Stimulated activated CD4-positive, alpha-beta T cell treated with anti-CD3 and anti-CD28 coated beads, Interleukin-1b, Interleukin-23, amount 100 ng/mL, for 24 hours (primary cell): ENCODE measurements at places on chromosomes 7 and 10.
A peak's percentile ranks its signal among the peaks of the same experiment; 100 is the strongest.

- no peak for DNase-seq
These were observed 26.1 kb downstream of the CALML3 start for GRCh38 chr10:5550621-5551530.

- DNase-seq: no peak
These were observed 1.5 kb downstream of the SEM1 start for GRCh38 chr7:96707901-96708774.

DNA sequence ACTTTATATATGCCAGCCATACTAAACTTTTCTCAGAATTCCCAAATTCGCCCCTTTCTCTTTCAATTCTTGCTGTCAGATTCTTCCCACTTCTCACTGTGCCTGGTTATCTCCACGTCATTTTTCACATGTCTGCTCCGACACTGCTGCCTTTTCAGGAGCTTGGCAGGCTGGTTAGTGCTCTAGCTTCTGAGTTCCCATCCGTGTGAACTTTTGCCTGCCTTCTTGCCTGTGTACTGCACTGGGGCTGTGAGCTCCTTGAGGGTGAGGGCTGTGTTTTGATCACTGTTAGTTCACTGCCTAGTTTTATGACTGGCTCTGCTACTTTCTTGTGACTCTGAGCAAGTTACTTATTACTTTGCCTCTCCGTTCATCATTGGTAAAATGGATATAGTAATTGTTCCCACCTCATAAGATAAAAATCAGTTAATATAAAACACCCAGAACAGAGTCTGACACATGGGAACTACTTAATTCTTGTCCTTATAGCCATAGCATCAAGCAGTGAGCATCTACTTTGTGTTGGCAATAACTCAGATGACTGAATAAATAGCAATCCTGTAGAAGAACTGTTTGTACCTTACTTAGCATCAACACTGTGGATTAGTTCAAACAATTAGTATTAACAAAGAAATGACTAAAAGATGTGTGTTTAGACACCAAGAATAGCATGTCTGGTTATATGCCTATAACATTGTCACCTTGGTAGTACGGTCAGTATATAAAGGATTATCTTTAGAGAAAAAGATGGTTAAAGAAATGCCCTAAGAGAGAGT is 5.5 kb downstream of the GSTO1 start:
- DNase-seq: no peak

DNA sequence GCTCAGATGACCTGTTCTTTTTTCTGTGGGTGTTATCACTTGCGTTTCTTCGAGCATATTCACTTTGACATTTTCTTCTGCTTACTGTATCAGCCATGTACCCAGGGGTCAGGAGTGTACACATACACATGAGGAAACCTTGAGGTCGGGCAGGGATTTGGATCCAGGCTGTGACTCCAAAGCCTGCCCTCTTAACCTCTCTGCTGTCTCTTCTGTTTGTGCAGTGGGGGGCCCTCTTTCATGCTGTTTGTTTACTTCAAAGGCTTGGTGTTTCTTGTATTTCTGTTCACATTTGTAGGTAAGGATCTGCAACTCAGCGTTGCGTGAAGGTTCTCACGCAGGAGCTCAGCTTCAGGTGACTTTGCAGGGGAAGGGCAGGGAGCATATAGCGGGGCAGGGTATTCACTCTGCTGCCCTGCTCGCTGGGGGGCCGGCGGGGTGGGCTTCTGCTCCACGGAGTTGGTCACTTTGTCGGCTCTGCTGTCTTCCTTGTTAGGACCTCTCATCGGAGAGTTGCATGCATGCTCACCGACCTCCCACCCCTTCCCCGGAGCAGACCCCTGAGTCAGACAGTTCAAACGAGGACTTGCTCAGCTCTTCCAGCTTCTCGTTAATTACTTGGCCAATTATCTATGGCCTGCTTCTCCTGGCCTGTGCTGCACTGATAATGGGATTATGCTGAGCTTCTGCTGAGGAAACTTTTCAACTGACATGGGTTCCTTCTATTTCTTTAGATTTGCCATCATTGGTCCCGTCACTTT is 77.5 kb downstream of the SDK1 start:
- DNase-seq: no peak

GRCh38 chr7:7214398-7215347 is 32.3 kb downstream of the C1GALT1 start:
- no peak for DNase-seq

GRCh38 chr10:30782537-30783461 is 153.2 kb upstream of the LYZL2 start:
- no peak for DNase-seq

DNA sequence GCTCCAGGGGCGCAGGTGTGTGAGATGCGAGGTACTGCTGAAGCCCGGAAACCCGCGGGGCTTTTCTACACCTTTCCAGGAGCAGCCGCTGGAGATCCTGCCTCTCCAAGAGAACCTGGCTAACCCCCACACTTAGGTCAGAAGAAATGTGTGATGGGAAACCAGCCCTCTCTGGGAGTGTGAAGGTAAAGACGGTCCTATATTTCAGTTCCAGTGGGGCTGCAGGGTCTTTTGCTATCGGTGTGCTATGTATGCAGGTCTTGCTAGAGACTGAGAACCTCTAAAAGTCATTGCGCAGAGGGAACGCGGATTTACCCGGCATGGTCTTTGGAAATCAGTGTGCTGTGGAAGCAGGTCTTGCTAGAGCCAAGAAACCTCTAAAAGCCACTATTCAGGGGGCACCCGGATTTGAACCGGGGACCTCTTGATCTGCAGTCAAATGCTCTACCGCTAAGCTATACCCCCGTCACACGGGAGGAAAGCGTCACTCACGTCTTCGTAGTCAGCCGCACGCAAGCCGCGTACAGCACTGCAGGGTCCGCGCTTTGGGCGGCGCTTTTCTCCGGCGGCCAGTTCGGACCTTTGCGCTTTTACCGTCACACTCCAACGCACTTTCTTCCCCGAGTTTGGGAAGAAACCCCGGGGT is 46.0 kb downstream of the ZNF777 start:
- peak; percentile 57 for DNase-seq

DNA sequence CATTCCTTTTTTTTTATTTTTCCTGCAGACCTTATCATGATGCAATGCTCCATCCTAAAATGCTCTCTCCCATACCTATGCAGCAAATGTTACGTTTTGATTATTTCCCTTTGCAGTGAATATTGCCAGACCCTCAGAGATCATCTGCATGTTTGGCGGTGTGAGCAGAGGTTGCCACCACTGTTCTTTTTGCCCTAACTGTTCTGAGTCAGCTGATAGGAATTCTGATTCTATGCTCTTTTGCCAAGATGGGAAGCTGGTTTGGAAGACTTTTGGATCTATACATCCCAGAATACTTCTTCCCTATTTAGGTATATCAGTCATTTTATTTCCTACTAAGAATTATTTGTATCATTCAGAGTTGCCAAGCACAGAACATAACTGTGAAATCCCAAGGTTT is 130.5 kb downstream of the KLF6 start:
- no peak for DNase-seq

DNA sequence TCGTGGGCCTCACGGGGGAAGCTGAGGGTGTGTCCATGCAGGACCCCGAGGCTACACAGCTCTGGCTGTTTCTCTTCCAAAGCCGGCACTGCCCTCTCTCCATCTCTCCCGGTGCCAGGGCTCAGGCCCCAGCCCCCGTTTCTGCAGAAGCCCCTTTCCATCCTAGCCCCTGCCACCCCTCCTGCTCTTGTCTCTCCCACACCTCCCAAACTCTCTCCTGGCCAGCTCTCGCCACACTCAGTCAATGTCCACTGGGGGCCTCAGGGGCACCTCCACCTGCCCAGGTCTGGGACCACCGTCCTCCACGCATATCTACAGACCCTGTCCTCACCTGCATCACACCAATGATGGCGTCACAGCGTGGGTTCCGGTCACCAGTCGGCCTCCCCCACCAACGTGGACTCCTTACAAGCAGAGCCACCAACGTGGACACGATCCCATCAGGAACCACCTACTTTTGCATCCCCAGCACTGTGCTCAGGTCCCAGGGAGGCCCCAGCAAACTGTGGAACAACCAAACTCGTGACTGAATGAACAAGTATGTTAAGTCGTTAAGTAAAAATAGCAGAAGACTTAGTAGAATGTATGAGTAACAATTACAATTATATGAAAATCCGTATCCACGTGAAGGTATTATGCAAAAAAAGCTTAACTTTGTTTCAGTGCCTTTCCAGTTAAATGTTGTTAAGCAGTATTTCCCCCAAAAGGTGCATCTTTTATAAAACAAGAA is 38.4 kb downstream of the DIP2C start:
- DNase-seq: no peak

DNA sequence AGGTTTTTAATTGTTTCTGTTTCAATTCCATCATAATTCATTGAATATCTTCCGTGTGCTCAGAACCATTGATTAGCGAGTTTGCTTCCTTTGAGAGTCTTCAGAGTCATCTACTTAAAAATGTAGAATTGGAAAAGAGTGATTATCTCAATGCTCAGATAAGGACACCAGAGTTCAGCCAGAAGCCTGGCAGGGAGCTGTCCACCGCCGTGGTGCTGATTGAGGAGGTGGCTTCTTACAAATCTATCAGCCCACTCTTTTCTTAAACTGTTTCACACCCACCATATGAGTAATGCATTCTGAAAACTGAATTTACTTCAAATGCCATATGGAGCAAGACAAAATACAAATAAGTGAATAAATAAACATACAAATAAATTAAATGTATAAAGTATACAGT is 79.3 kb downstream of the INSYN2A start:
- DNase-seq: peak; percentile 3

GRCh38 chr10:85916286-85916685 is 450.3 kb downstream of the GRID1 start:
- DNase-seq: no peak

DNA sequence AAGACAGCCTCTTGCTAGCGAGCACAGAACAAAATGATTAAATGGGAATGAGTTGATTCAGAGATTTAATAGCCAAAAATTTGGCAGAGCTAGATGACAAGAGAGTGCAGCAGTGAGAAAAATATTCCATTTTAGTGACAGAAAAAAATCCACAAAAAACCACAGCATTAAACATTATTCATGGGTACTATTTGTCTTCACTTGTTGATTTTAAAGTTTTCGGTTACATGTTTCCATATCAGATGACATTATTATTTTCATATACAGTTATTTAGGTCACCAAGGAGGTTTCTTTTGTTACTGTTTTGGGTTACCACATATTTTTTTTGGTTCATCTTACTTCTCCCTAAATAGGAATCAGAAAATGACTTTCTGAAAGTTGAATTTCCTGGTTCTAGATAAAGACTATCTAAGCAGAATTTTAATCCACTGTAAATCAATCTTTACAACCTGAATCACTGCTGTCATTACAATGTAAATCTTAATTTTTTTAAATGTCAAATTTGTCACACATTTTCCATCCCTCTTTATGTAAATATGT is 87.9 kb downstream of the SVIL start:
- no peak for DNase-seq

DNA sequence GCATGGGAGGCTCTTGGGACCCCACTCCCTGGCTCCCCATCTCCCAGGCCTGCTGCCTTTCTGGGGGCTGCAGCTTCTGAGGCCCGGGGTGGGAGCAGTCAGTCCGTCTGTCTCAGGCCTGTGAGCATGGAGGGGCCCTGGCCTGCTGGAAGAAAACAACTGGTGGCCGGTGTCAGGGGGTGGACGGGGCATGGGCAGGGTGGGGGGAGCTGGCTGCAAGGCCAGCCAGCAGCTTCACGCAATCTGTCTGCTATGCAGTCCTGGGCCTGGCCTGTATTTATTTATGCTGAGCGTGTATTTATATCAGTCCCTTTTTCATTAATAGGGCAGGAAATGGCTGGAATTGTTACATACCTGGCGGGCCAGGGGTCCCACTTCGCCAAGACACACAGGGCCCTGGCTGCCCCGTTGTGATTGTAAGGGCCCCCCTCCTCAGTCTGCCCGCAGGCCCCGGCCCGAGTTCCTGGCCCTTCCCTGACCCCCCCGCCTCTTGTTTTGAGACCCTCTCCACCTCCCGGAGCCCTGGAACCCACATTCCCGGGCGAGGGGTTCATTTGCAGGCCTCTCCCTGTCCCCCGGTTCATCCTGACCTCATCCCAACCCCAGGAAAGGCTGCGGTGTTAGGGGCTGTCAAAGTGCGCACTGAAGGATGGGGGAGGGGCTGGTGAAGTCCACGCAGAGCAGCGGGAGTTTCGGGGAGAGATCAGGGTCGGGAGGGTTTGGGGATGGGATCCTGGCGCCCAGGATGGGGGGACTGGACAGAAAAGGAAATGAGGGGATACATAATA is 8.2 kb downstream of the TMEM270 start:
- no peak for DNase-seq

GRCh38 chr7:2360796-2361195 is 6.2 kb downstream of the EIF3B start:
- DNase-seq: no peak

- DNase-seq: no peak
These were observed 53.8 kb downstream of the TAX1BP1 start for GRCh38 chr7:27793780-27794179.

DNA sequence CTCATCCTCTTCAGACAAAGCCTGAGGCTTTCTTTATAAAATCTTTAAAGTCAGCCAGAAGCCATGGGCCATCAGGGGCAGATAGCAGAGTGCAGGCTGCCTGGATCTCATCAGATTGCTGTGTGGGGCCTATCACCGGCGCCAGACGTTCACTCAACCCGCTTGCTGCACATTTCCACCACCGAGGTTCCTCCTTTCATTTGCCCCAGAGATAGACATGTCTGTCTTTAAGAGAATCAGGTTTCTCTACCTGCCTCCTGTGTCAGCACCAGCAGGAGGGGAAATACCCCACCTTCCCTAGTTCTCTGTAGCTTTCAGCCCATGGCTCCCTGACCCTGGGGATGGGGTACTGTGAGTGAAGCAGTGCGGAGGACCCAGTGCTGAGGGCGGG is 22.0 kb downstream of the SLC18A2 start:
- DNase-seq: no peak

- no peak for DNase-seq
These were observed 117.5 kb upstream of the UNC5B start for GRCh38 chr10:71094712-71095390.

DNA sequence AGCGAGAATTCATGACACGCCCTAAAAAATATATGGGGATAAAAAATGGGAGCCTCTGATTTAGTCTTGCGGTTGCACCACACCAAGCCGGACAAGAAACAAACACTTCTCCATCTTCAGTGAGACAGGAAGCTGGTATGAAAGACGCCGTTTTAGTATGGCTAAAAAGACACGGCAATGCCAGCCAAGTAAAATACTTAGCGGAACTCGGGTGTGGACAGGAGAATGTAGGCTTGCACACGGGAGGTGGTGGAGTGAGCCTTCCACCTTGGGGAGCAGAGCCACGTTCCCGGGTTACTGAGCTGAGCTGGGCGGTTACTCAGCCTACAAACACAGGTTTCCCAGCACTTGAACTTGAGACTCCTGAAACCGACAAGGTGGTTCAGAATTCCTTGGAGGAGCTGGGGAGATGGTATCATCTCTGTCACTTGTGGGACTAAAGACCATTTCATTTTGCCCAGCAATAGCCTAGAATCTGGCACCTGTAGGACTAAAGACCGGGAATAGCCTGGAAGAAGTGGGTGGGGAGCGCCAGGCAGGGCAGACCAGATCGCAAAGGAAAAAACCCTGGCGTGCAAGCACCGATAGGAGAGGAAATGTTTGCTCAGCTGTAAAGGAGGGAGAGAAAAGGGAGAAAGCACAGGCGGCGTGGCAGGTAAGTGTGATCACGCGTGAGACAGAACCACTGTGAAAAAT is 34.8 kb upstream of the SEPHS1 start:
- DNase-seq: no peak

- no peak for DNase-seq
These were observed 1.8 kb downstream of the ZNF248 start for GRCh38 chr10:37855636-37856035.
